ENCODE measurements at places on chromosomes 16 and 17.
A peak's percentile ranks its signal among the peaks of the same experiment; 100 is the strongest.

- H3K27me3 ChIP-seq: peaks cover 24% of the 10 kb centered on the region
- H3K4me3 ChIP-seq: no peak overlapping the region
- no peaks in the 10 kb centered on the region for H3K4me1 ChIP-seq
- H3K27ac ChIP-seq: no peak overlapping the region
- no peaks in the 10 kb centered on the region for H3K36me3 ChIP-seq
Observed at GRCh38 chr17:33057564-33057963, 65.9 kb downstream of the SPACA3 start.

DNA sequence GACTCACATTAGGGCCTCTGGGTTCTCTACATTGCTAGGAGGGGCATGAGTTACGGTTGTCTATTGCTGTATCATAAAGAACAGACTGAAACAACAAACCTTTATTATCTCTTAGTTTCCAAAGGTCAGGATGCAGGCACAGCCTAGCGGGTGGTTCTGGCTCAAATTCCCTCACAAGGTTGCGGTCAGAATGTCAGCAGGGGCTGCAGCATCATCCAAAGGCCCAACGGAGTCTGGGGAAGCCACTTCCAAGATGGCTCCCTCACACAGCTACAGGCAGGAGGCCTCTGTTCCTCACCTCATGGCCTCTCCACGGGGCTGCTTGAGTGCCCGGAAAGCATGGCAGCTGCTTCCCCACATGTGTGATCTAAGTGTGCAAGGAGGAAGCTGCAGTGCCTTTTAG lies 29.6 kb upstream of the ZFPM1 start:
- H3K27ac ChIP-seq: no peak overlapping the region
- no peaks in the 10 kb centered on the region for H3K27me3 ChIP-seq
- H3K4me1 ChIP-seq: no peaks in the 10 kb centered on the region
- no peak overlapping the region for H3K4me3 ChIP-seq
- no peaks in the 10 kb centered on the region for H3K36me3 ChIP-seq

GRCh38 chr16:82660075-82660645 lies 33.4 kb downstream of the CDH13 start:
- H3K4me3 ChIP-seq: peak overlapping the region; percentile 61
- peak overlapping the region; percentile 42 for H3K27ac ChIP-seq

DNA sequence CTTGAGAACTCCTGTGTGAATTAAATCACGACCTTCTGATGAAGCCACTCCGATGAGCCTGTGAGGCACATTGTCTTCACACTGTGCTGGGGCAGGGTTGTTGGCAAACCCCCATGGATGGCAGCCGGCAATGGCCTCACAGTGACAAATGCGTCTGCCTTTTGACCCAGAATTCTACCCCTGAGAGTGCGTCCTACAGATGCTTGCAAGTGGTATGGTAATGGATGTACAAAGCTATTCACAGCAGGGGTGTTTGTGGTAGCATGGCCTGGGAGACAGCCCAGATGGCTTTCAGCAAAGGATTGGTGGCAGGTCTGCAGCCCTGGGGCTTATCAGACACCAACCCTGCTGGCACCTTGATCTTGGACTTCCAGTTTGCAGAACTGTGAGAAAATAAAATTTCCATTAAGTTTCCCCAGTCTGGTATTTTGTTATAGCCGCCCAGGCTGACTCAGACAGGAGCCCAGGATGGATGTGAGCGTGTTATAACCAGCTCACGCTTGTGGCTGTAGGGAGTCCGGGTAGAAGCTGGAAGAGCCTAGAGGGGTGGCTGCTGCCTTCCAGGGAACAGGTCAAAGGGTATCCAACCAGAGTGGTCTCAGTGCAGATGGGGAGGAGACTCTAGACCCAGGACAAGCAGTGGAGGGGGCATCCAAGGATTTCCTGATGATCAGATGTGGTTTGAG lies 10.1 kb downstream of the AFMID start:
- no peak overlapping the region for H3K27ac ChIP-seq
- H3K36me3 ChIP-seq: peaks cover 53% of the 10 kb centered on the region
- ATAC-seq: no peak
- H3K27me3 ChIP-seq: no peaks in the 10 kb centered on the region

DNA sequence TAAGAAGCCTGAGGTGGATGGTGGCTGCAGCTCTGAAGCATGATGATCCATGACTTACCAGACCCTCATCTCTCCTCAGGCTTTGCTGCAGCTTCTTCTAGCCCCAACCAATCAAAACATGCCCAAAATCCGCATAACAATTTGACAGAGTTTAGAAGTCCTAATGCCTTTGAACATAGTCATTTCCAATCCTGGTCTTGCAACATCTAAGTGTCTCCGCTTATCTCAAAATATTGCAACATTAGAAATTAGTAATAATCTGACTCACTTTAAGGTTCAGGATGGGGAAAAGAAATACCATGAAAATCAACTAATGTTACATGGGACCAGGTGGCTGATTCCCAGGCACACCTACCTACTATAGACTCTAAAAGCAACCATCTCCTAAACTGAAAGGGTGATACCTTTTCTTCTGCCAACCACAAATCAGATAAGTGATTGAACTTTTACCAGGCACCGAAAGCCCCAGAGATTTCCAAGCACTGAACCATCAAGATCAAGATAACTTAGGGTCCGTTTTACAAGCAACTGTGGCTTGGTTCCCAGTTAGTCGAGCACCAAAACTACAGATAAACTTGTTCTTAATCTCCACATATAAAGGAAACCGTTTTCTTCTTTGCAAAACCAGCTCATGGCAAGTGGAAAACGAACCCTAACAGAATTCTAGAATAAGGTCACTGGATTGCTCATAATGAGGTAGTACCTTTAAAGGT lies 14.0 kb downstream of the ERN1 start:
- H3K4me1 ChIP-seq: peaks cover 43% of the 10 kb centered on the region
- H3K36me3 ChIP-seq: peaks cover 81% of the 10 kb centered on the region

GRCh38 chr17:47253541-47254402 lies at the start of gene ITGB3:
Gene ITGB3 (plus strand): TSS chr17:47253827. CDS start chr17:47253862, 35 bp downstream.
- peaks cover 9% of the 10 kb centered on the region for H3K4me1 ChIP-seq
- ATAC-seq: peak; percentile 85
- H3K27ac ChIP-seq: no peak within 1 kb of the TSS
- H3K36me3 ChIP-seq: no peaks in the 10 kb centered on the region
- peak within 1 kb of the TSS; percentile 88 for H3K4me3 ChIP-seq

- H3K27me3 ChIP-seq: no peaks in the 10 kb centered on the region
- ATAC-seq: no peak
- H3K36me3 ChIP-seq: peaks cover 60% of the 10 kb centered on the region
- peaks cover 11% of the 10 kb centered on the region for H3K4me1 ChIP-seq
Observed at GRCh38 chr17:44188576-44189403, 2.0 kb downstream of the TMUB2 start.

- H3K4me3 ChIP-seq: peak overlapping the region; percentile 80
- H3K27ac ChIP-seq: no peak overlapping the region
- peaks cover 14% of the 10 kb centered on the region for H3K4me1 ChIP-seq
- no peaks in the 10 kb centered on the region for H3K27me3 ChIP-seq
Observed at GRCh38 chr16:2206780-2207433, 1.7 kb downstream of the MLST8 start.

DNA sequence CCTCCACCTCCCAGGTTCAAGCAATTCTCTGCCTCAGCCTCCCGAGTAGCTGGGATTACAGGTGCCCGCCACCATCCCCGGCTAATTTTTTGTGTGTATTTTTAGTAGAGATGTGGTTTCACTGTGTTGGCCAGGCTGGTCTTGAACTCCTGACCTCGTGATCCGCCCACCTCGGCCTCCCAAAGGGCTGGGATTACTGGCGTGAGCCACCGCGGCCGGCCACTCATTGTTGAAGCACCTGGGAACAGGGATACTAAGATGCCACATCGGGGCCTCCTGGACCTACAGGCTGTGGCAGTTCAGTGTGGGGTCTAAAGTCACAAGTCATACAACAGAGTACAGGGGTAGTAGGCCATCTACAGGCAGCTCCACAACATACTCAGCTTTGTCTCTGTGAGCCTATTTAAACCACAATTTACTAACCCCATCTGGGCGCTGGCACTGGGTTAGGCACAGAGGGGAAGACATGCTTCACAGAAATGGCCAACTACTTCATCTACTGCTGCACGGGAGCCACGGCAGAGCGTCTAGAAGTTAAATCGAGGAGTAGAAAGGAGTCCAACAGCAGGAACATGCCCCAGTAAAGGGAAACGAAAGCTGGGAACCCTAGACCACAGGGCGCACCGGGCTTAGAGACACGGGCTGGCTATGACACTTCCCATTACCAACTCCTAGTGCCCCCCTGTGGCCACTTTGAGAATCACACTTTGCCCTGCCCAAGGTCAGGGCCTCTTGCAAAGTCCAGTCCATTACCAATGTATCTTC lies 4.3 kb downstream of the VAMP2 start:
- peak overlapping the region; percentile 86 for H3K27ac ChIP-seq
- peak overlapping the region; percentile 94 for H3K4me3 ChIP-seq
- peak; percentile 12 for ATAC-seq
- H3K4me1 ChIP-seq: peaks cover 45% of the 10 kb centered on the region

DNA sequence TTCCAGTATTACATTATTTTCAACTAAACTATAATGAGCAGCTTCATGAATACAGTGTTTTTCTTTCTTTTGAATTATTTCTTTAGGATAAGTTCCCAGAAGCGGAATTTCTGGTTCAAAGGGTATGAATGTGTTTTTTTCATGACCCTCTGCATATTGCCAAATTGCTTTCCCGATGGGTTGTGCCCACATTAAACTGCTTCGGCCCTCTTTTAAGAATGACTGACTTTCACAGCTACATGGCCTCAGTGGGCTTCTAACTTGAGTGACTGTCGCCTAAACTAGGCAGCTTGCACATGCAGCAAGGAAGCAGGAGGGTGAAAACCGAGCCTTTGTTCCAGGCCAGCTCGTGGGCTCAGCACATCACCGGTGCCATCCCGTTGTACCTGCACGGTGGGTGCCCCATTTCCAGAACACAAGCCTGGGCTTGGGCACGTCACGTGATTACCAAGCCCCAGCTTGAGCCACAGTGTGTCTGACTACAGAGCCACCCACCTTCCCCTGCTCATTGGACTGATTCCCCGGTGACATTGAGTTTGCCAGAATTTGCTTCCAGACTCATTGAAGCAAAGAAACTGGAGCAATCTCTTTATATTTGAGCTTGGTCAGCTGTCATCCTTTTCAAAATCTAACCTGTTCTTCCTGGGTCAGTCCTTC lies 112.8 kb downstream of the CLEC16A start:
- no peak for ATAC-seq
- H3K4me1 ChIP-seq: peaks cover 26% of the 10 kb centered on the region
- peaks cover 46% of the 10 kb centered on the region for H3K36me3 ChIP-seq
- H3K27ac ChIP-seq: no peak overlapping the region
- no peak overlapping the region for H3K4me3 ChIP-seq

- no peaks in the 10 kb centered on the region for H3K27me3 ChIP-seq
- no peak overlapping the region for H3K4me3 ChIP-seq
- H3K36me3 ChIP-seq: peaks cover 93% of the 10 kb centered on the region
- H3K4me1 ChIP-seq: peaks cover 1% of the 10 kb centered on the region
Observed at GRCh38 chr17:1878419-1879121, 48.8 kb downstream of the RPA1 start.

- no peak overlapping the region for H3K4me3 ChIP-seq
- no peaks in the 10 kb centered on the region for H3K36me3 ChIP-seq
- peaks cover 5% of the 10 kb centered on the region for H3K27me3 ChIP-seq
- ATAC-seq: no peak
- H3K4me1 ChIP-seq: peaks cover 10% of the 10 kb centered on the region
Observed at GRCh38 chr17:10741416-10742135, 11.8 kb upstream of the TMEM220 start.

DNA sequence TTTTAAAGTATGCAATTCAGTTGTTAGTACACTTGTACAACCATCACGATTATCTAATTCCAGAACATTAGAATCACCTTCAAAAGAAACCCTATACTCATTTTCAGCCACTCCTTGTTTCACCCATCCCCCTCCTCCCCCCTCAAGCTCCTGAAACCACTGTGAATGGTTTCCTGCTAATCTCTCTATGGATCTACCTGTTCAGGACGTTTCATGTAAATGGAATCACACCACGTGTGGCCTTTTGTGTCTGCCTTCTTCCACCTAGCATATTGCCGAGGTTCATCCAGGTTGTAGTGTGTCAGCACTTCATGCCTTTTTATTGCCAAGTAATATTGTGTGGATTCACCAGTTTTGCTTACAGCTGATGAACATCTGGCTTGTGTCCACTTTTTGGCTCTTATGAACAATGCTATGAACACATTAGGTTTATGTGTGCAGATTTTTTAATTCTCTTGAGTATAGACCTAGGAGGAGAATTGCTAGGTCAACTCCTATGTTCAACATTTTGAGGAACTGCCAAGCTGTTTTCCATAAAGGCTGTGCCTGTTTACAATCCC lies 17.8 kb downstream of the EIF4A3 start:
- ATAC-seq: no peak
- H3K4me3 ChIP-seq: no peak overlapping the region
- H3K4me1 ChIP-seq: peaks cover 8% of the 10 kb centered on the region
- H3K27me3 ChIP-seq: no peaks in the 10 kb centered on the region
- peaks cover 18% of the 10 kb centered on the region for H3K36me3 ChIP-seq
- H3K27ac ChIP-seq: no peak overlapping the region

GRCh38 chr17:2156666-2157065 lies 101.8 kb downstream of the HIC1 start:
- ATAC-seq: no peak
- H3K27ac ChIP-seq: peak overlapping the region; percentile 36
- H3K27me3 ChIP-seq: no peaks in the 10 kb centered on the region
- H3K4me3 ChIP-seq: no peak overlapping the region
- H3K36me3 ChIP-seq: peaks cover 76% of the 10 kb centered on the region
- H3K4me1 ChIP-seq: no peaks in the 10 kb centered on the region

DNA sequence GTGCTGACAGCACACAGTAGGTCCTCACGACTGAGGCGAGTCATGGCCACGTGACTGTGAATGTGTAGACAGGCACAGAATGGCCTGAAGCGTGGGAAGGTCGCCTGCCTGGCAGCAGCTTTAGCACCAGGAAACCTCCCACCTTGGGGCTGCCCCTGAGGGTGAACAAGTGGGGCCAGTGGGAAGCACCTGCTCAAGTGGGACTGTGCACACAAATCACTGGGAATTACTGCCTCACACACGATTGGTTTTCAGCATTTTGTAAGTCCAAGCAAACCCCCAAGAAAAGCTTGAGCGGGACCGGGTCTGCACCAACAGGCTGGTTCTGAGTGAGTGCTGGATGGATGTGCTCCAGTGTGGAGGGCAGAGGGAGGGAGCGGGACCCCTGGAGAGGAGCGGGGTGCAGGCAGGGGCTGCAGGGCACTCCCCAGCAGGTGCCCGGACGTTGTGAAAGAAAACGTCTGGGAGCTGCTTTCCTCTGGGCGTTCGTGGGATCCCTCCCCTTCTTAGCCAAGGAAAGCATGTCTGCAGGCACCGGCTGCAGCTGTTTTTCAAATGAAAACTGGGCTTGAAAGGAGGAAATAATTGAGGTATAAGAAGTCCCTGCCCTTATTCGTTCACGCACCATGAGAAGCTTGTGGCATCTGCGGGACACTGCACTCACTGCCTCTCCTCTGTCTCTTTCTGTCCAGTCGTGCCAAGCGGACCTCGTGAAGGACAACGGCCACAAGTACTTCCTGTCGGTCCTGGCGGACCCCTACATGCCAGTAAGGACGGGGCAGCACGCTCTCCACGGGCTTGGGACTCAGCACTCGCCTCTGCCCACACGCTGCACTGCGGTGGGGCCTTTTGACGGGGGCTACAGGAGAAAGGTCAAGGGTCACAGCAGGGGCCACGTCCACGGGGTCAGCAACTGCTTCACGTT lies 111.7 kb upstream of the CHMP6 start:
- no peaks in the 10 kb centered on the region for H3K27me3 ChIP-seq
- ATAC-seq: peak; percentile 14
- peak overlapping the region; percentile 66 for H3K4me3 ChIP-seq
- peaks cover 71% of the 10 kb centered on the region for H3K36me3 ChIP-seq

- ATAC-seq: peak; percentile 72
- peaks cover 17% of the 10 kb centered on the region for H3K27me3 ChIP-seq
- H3K27ac ChIP-seq: peak overlapping the region; percentile 0
- no peaks in the 10 kb centered on the region for H3K36me3 ChIP-seq
- H3K4me1 ChIP-seq: peaks cover 34% of the 10 kb centered on the region
Observed at GRCh38 chr16:80585764-80586163, 45.0 kb downstream of the DYNLRB2 start.

Measured in activated T-helper 17 cell treated with anti-CD3 and anti-CD28 coated beads, Interleukin-2, amount 50 U/mL, for 72 hours (primary cell).